Muscle of leg (tissue), 16 donors: ENCODE measurements at places on chromosomes 16 and 17. TPM values are rescaled to one million over a fixed set of nuclear protein-coding genes. Genes with fewer than 3 reads are reported as not detected.

Gene PYDC1
- polyA plus RNA-seq, result 0.37 TPM

Gene PIRT
- polyA plus RNA-seq, result 0.05 TPM

Gene MT1H
- 0.47 TPM for polyA plus RNA-seq

Gene SPIRE2
- 4.2 TPM for polyA plus RNA-seq

Gene TNFRSF17
- not detected for polyA plus RNA-seq

Gene FBXL16
- polyA plus RNA-seq, result 0.18 TPM

DNA sequence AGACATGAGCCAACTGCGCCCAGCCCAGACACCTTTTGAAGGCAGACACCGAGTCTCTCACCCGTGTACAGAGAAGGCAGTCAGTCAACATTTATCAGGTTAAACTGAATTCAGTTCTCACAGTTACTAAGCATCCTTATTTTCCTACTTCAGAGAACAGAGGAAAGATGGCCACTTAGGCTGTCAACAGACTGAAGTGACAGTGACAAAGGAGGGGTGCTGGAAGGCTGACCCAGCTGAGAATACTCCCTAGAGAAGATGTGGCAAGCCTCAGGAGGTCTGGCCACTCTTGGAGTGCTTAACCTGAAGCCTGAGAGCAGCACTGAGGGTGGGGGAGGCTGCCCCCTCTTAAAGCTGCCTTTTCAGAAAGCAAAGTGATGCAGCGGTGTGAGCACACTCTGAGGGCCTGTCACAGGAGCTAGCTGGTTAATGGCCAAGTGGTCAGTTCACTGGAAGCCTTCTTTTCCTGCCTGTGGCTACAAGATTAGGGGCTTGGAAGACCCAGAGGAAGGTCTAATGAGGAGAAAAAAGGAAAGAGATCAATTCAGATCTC, 51.0 kb upstream of the SREBF1 start:
- H3K36me3 ChIP-seq, result peaks cover 47% of the 10 kb centered on the region
- H3K27ac ChIP-seq, result no peak overlapping the region
- no peak for DNase-seq
- H3K4me1 ChIP-seq, result peaks cover 47% of the 10 kb centered on the region
- H3K4me3 ChIP-seq, result no peak overlapping the region
- no peaks in the 10 kb centered on the region for H3K27me3 ChIP-seq

DNA sequence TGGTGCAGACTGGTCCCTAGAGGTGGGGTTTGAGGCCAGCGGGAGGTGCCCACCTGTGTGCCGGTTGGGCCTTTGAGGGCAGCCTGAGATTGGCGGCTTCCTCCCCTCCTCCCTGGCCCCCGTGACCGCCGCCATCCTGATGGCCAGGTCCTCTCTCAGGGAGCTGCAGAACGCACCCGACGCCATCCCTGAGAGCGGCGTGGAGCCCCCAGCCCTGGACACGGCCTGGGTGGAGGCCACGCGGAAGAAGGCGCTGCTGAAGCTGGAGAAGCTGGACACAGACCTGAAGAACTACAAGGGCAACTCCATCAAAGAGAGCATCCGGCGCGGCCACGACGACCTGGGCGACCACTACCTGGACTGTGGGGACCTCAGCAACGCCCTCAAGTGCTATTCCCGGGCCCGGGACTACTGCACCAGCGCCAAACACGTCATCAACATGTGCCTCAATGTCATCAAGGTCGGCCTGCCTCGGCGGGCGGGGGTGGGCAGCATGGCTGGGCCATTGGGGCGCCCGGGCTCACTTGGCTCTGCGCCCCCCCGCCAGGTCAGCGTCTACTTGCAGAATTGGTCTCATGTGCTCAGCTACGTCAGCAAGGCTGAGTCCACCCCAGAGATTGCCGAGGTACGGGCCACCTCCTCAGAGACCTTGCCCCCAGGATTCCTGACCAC, 2.8 kb downstream of the GPS1 start:
- no peak for DNase-seq
- H3K27ac ChIP-seq, result no peak overlapping the region
- no peaks in the 10 kb centered on the region for H3K27me3 ChIP-seq

DNA sequence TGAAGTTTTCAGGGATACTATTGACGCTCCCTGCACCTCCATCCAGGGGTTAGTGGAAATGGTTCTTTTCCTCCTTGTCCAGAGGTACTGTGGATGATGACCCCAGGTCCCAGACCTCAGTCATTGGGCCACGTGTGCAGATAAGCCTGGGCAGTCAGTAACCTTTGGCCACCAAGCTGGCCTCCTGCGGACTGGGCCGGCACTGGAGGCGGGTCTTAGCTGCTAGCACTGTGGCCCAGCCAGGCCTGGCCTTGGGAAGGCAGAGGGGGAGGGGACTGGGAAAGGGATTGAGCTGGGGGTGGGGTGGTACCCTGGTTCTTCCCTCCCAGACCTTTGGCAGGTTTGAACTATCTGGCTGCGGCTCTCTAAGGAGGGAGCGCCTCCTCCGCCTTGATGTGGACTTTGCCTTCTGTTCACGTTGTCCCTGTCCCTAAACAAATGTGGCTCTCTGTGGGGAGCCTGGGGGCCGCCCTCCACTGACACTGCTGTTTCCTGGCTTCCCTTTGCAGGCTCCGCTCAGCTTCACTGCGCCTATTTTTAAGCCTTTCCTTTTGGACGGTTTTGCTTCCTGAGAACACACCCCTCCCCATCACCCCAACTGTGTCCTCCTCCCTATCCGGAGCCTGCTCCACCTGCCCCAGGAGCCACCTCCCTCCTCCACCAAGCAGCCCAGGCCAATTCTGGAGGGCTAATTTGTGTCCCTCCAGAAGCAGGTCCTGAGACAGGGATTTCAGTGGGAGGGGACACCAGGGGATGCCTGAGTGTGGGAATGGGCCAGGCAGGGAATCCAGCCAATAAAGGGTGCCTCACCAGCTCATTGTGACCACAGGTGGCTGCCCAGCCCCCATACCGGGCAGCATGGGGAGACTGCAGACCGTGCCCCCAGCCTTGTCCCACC, 251.9 kb downstream of the SEC14L1 start:
- H3K4me1 ChIP-seq, result peaks cover 91% of the 10 kb centered on the region
- DNase-seq, result peak; percentile 72
- H3K4me3 ChIP-seq, result no peak overlapping the region
- H3K27me3 ChIP-seq, result no peaks in the 10 kb centered on the region
- H3K27ac ChIP-seq, result peak overlapping the region; percentile 66

GRCh38 chr16:66265048-66265415, 101.5 kb upstream of the CDH5 start:
- H3K4me3 ChIP-seq, result no peak overlapping the region
- no peak overlapping the region for H3K27ac ChIP-seq
- peaks cover 66% of the 10 kb centered on the region for H3K4me1 ChIP-seq

GRCh38 chr16:77308163-77308561, 109.0 kb downstream of the SYCE1L start:
- no peaks in the 10 kb centered on the region for H3K27me3 ChIP-seq
- DNase-seq, result no peak
- no peaks in the 10 kb centered on the region for H3K36me3 ChIP-seq
- H3K27ac ChIP-seq, result no peak overlapping the region
- H3K4me1 ChIP-seq, result no peaks in the 10 kb centered on the region
- no peak overlapping the region for H3K4me3 ChIP-seq

- H3K4me1 ChIP-seq, result peaks cover 16% of the 10 kb centered on the region
- no peaks in the 10 kb centered on the region for H3K36me3 ChIP-seq
- no peak overlapping the region for H3K4me3 ChIP-seq
Measured at GRCh38 chr17:42251115-42251514, 25.1 kb downstream of the STAT5B start.

DNA sequence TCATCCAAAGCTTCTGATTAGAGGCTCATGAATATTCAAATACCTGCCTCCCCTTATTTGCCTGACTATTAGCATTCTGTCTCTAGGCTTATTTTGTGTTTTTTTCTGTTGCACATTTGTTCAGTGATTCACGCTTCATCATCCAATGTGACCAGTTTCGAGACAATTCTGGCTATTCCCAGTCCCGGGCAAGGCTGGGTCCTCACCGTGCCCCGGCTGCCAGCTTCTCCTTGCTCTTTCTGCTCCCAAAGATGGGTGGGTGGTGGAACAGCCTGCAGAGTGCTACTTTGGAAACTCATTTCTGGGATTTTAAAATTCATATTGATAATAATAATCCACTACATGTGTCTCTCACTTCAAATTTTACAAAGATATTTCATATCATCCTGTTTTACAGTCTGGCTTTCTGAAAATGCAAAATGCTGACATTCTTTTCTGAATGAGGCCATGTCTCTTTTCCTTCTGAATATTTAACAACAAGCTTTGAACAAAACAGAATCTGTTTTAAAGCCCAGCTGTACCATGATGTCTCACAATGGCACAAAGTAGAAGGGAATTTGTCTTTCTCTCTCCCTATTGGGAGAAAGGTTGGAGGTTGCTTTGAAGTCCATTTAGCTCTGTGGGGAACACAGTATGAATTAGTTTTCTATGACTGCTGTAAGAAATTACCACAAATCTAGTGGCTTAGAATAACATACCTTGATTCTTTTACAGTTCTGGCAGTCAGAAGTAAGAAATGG, 116.9 kb upstream of the CDH13 start:
- no peaks in the 10 kb centered on the region for H3K27me3 ChIP-seq
- H3K4me1 ChIP-seq, result peaks cover 16% of the 10 kb centered on the region
- no peak overlapping the region for H3K27ac ChIP-seq
- DNase-seq, result no peak
- no peaks in the 10 kb centered on the region for H3K36me3 ChIP-seq

GRCh38 chr17:45577571-45578279, 87.2 kb upstream of the PLEKHM1 start:
- H3K4me1 ChIP-seq, result peaks cover 5% of the 10 kb centered on the region
- H3K27ac ChIP-seq, result no peak overlapping the region
- no peak overlapping the region for H3K4me3 ChIP-seq
- no peak for DNase-seq
- H3K27me3 ChIP-seq, result no peaks in the 10 kb centered on the region

- H3K27ac ChIP-seq, result peak overlapping the region; percentile 1
- peaks cover 52% of the 10 kb centered on the region for H3K36me3 ChIP-seq
- H3K4me3 ChIP-seq, result no peak overlapping the region
- no peaks in the 10 kb centered on the region for H3K27me3 ChIP-seq
- DNase-seq, result peak; percentile 90
Measured at GRCh38 chr16:4506450-4506849, 30.3 kb downstream of the HMOX2 start.

- peak overlapping the region; percentile 99 for H3K4me3 ChIP-seq
- peaks cover 3% of the 10 kb centered on the region for H3K27me3 ChIP-seq
- peaks cover 70% of the 10 kb centered on the region for H3K4me1 ChIP-seq
- peak; percentile 91 for DNase-seq
- peak overlapping the region; percentile 84 for H3K27ac ChIP-seq
Measured at GRCh38 chr16:75265911-75266701, 14.7 kb upstream of the BCAR1 start.

GRCh38 chr16:27174798-27175197, 28.5 kb upstream of the KDM8 start:
- no peak overlapping the region for H3K27ac ChIP-seq
- DNase-seq, result no peak
- no peak overlapping the region for H3K4me3 ChIP-seq

DNA sequence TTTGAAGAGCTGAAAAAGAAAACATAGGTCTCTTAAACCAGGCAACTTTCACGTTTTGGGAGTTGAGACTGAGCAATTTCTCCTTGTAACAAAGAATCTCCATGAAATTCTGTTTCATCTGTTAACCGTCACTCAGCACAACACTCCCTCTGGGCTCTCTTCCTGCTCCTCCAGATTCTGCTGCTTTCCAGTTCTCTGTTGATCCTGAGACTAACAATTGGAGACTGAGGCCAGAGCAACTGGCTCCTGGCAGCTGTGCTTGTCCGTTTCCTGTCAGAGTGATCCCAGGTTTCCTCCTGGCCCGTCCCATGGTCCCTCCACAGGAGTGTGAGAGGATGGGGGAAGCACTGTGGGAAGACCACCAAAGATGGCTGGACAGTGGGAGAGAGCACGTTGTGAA, 32.5 kb downstream of the IST1 start:
- peaks cover 62% of the 10 kb centered on the region for H3K36me3 ChIP-seq
- peak overlapping the region; percentile 75 for H3K27ac ChIP-seq
- H3K4me3 ChIP-seq, result no peak overlapping the region
- no peaks in the 10 kb centered on the region for H3K27me3 ChIP-seq

GRCh38 chr17:17484451-17484899, 7.7 kb downstream of the MED9 start:
- no peak for DNase-seq
- no peak overlapping the region for H3K4me3 ChIP-seq
- peaks cover 23% of the 10 kb centered on the region for H3K36me3 ChIP-seq
- no peak overlapping the region for H3K27ac ChIP-seq
- peaks cover 7% of the 10 kb centered on the region for H3K4me1 ChIP-seq
- no peaks in the 10 kb centered on the region for H3K27me3 ChIP-seq

- H3K27ac ChIP-seq, result no peak overlapping the region
- H3K4me1 ChIP-seq, result peaks cover 9% of the 10 kb centered on the region
- H3K4me3 ChIP-seq, result no peak overlapping the region
- H3K27me3 ChIP-seq, result no peaks in the 10 kb centered on the region
- H3K36me3 ChIP-seq, result peaks cover 49% of the 10 kb centered on the region
Measured at GRCh38 chr16:30000735-30001631, 4.9 kb downstream of the INO80E start.

DNA sequence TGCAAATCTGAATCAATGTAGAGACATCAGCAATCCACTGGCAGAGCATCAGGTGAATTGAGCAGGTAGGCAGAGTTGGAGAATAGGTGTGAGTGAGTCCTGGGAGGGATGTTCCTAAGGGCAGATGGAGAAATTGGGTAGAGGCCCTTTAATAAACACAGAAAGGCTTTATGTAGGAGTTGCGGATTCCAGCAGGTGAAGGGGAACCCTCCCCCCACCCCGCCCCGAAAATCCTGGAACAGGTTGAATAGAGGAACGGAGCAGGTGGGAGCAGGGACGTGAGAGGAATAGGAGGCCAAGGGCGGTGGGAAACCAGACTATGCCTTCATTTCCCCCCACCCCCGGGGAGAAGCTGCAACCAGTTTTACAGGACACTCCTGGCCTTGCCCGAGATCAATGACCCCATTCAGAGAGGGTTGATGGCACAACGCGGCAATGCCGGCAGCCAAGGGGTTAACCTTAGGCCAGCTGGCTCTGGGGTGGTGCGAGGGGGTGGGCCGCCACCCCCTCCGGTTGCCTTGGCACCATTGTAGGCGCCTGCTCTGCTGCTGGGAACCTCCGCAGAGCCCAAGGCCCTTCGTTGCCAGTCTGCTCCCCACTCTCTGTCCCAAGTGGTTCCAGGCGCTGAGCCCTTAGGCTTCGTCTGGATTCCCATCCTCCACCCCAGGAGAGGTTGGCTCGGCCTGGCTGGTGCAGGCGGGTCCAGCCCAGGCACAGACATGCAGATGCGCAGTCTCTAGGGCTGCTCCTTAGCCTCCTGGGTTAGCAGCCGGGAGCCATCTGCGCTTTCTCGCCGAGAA, 814 bp upstream of the RUNDC3A start:
- H3K27ac ChIP-seq, result no peak overlapping the region
- peaks cover 16% of the 10 kb centered on the region for H3K4me1 ChIP-seq
- no peaks in the 10 kb centered on the region for H3K36me3 ChIP-seq
- H3K4me3 ChIP-seq, result peak overlapping the region; percentile 47
- peak; percentile 51 for DNase-seq

- DNase-seq, result no peak
- no peak overlapping the region for H3K4me3 ChIP-seq
- H3K4me1 ChIP-seq, result peaks cover 2% of the 10 kb centered on the region
- no peak overlapping the region for H3K27ac ChIP-seq
- peaks cover 3% of the 10 kb centered on the region for H3K27me3 ChIP-seq
- no peaks in the 10 kb centered on the region for H3K36me3 ChIP-seq
Measured at GRCh38 chr17:2883544-2884213, 87.4 kb downstream of the RAP1GAP2 start.
